ENCODE measurements at places on chromosomes 5 and 9.

- DNase-seq: no peak
These were observed 1596.3 kb downstream of the MAT2B start for GRCh38 chr5:165101709-165102108.

- no peak for DNase-seq
These were observed 35.4 kb downstream of the ACTL7A start for GRCh38 chr9:108897324-108898096.

DNA sequence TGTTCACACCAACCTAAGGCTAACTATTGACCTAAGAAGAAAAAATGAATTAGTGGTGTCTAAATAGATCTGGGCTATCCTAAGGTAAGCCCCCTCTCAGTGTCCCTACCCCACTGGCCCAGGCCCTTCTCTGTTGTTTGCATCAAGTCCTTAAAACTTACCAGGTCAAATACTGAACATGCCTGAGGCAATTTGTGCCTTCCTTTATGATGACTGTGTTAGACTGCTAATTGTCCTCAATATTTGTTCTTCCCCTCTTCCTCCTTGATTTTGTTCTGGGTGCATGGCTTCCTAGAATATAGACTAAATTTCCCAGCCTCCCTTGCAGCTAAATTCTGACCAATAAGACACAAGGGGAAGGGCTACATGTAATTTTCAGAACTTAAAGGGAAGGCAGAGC, 199.9 kb downstream of the ADAMTS12 start:
- no peak for DNase-seq

- no peak for DNase-seq
These were observed 11.4 kb downstream of the BASP1 start for GRCh38 chr5:17228821-17229291.

DNA sequence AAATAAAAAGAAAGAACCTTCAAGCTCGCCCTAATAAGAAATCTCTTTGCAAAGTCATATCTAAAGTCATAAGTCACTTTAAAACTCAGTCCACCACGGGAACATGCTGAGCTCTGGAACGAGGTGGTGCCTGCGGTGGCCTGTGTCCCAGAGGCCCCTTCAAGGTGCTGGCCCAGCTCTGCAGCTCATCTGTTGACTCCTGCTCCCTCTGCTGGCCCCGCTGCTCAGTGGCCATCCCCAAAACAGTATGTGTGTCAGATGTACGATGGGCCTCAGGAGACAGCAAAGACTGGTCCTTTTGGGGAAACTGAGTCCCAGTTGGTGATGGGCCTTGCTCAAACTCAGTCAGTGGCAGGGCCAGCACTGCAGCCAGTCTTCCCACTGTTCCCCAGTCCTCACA, 22.8 kb upstream of the FOXB2 start:
- DNase-seq: no peak

DNA sequence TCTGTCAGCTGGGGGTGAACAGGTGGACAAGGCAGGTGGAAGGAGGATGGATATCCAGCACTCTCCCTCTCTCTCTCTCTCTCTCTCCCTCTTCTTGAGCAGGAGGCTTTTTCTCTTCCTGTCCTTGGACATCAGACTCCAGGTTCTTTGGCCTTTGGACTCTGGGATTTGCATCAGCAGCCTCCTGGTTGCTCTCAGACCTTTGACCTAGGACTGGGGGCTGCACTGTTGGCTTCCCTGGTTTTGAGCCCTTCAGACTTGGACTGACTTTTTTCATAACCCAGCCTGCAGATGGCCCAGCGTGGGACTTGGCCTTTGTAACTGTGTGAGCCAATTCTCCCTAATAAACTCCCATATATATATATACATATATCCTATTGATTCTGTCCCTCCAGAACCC, 35.0 kb upstream of the SEMA4D start:
- no peak for DNase-seq

GRCh38 chr5:168844016-168844921, 265.1 kb upstream of the PANK3 start:
- DNase-seq: no peak

DNA sequence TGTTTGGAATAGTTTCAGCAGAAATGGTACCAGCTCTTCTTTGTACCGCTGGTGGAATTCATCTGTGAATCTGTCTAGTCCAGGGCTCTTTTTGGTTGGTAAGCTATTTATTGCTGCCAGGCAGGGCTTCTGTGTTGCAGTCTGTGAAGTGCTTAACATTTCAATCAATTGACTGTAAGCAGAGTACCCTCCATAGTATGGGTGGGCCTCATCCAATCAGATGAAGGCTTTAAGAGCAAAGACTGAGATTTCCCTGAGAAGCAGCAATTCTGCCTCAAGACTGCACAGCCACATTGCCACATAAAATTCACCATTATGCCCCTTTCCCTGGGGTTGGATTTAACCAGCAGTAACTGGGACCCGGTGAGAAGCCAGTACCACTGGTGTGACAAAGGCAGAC, 98.9 kb upstream of the ICE1 start:
- DNase-seq: no peak

GRCh38 chr9:136622538-136622948, 40.2 kb upstream of the EGFL7 start:
- no peak for DNase-seq

DNA sequence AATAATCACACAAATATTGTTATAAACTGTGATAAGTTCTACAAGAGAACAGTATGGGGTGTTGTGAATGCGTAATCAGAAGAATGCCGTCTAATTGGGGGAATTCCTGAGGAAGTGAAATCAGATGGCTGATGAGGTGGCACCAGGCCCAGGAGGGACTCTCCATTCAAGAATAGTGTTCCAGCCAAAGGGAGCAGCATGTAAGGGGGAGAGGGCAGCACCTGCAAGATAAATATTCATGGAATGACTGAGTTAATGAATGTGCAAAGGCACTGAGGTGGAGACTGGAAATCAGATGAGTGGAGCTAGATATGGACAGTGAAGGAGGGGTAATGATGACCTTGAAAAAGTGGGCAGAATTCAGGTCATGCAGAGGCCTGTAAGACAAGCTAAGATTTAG, 250.6 kb downstream of the ARRDC3 start:
- no peak for DNase-seq

GRCh38 chr5:31551878-31552277, 19.8 kb downstream of the C5orf22 start:
- DNase-seq: no peak

DNA sequence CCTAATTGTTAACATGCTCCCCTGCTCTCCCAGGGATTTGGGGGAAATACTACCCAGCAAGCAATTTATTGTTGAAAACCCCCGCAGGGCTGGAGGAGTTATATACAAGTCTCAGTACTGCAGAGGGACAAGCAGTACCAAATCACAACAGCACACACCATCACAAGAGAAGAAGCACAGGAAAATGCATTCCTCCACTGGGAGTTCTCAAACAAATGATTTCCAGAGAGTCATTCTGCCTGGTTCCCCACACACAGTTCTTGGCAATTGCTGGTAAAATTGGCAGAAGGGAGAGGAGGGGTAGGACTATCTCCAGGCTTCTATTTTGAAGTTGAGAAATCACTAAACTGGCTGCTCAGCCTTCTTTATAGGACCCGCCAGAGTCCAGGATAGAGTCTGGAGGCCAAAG, 16.8 kb downstream of the SIL1 start:
- DNase-seq: no peak

- no peak for DNase-seq
These were observed 58.6 kb downstream of the VCAN start for GRCh38 chr5:83530193-83530592.

DNA sequence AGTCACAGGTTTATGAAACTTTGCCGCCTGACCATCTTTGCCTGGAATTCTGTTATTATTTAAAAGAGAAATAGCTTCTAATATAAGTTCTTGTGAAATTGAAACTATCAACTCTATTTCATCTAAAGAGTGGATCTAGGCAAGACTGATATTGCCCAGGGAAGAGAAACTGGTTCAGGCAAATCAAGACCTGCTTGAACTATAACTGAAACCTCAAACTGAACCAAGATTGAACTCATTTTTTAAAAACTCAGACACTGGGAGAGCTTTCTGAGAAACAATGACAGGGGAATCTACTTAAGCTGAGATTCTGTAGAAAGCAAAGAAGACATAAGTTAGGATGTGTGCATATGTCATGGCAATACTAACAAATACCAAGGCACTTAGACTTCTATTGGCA, 815.8 kb downstream of the BRINP1 start:
- DNase-seq: no peak

DNA sequence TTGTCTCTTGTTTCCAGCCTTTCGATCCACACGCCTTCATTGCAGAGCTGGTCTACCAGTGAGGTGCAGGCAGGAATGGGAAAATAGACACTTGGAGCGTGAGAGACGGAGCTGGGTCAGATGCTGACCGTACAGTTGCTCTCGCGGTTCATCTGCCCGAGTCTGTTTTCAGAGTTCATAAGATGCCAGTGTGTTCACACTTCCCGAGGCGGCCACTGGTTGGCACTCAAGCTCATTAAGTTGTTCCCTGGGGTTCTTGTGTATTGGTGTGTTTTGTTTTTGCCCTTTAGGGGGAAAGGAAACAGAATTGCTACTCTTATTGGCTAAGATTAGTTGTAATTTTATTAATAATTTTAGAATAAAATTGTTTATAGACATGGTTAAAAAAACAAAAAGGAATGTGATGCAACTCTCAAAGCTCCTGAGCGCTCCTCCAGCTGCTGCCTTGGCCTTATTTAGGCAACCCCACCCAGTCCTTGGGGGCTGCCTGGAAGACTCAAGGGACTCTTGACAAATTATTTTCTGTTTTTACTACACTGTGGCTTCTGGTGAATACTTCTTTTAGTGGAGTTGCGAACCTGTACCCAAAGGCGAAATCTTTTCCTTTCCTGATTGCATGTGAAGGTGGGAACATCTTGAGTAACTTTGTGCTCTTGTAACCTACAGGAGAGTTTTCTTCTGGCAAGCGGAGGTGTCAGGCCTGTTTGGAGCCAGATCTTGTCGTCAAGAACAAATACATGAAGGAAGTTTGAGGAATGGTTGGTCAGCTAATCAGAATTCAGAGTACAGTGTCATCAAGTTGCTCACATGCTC, 146.1 kb downstream of the MAST4 start:
- DNase-seq: no peak

DNA sequence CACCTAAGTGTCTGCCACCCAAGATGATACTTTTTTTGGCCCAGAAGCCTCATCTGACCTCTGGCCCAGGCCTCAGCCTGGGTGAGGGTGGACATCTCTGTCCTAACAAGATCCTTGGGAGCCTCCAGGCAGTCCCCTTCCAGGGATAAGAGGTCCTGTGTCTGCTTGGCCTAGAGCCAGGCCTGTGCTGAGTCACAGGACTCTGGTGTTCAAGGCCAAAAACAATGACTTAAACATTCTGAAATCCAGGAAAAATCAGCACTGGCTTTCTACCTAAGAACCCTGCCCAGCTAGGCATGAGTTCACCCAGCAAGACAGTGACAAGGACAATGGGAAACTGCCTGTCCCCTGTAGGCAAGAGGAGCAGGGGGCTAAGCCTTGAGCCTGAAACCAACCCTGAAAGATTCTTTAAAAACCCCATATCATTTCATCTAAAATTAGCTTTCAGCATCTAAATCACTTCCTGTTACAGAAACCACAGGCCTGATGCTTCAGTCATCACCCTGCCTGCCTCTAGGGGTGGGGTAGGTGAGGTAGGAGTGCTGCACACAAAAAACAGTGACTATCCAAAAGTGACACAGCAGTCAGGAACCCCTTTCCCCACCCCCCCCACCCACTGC, 29.9 kb downstream of the CSF2 start:
- no peak for DNase-seq

DNA sequence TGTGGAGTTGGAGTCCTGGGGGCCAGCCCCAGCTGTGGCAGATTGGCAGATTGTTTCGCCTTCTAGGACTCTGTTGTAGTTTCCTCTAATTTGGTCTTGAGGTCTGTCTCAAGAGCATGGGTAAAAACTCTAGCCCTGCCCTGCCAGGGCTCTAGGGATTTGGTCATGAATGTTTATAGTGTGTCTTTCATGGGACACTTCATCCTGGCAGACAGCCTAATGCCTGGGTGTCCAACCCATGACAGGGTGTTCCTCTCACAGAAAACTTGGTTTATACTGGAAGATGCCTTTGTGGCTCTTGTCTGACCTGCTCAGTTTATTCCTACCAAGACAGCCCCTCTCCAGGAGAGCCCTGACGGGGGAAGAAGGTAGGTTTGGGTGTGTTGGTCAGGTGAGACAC, 45.5 kb downstream of the GALNT12 start:
- DNase-seq: no peak

GRCh38 chr5:80453366-80453765, 34.5 kb upstream of the FAM151B start:
- DNase-seq: no peak

DNA sequence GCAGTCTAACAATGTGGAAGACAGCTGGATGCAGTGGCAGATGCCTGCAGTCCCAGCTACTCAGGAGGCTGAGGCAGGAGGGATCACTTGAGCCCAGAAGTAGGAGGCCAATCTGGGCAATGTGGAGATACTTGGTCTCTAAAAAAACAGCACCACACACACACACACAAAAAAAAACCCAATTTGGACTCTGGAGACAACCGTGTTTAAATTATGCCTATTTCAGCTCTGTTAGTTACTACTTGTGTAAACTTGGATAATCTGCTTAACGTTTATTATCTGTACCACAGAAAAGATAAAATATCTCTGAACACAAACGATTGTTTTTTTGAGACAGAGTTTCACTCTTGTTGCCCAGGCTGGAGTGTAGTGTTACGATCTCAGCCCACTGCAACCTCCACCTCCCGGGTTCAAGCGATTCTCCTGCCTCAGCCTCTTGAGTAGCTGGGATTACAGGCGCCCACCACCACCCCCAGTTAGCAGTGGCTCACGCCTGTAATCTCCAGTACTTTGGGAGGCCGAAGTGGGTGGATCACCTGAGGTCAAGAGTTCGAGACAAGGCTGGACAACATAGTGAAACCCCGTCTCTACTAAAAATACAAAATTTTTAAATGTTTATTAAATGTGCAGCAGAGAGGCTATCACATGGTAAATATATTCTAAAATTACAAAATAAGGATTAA, 17.7 kb downstream of the RAPGEF6 start:
- DNase-seq: no peak

GRCh38 chr9:110650991-110651411, 17.6 kb upstream of the MUSK start:
- DNase-seq: no peak

DNA sequence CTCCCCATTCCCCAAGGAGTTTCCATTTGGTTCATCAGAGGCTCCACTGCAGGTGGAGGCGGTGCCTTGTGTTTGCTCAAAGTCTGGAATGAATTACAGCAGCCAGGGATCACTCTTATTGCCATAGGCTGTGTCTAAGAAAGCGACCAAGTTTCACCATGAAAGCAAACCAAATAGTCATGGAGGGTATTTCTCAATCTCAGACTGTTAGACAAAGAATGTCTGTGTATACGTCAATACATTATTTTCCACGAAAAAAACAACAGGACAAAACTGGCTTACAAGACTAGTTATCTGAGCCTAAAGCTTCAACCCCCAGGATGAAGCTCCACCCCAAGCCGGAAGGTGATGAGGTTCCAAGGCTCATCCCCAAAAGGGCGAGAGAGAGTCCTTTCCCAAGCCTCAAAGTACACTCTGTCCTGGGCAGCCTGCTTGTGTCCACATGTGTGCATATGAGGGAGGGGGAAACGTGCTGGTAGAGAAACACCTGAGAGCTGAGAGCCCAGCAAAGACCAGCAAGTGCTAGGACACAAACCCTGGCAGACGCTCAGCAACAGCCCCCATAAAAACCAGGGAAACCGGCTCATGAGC, 4.3 kb downstream of the B4GALT1 start:
- DNase-seq: no peak

GRCh38 chr5:72167804-72168203, 60.5 kb downstream of the MAP1B start:
- DNase-seq: no peak

Measured in esophagus squamous epithelium (tissue), 5 donors.